Endodermal cell (in vitro differentiated cells): ENCODE measurements at places on chromosomes 1 and 21.

DNA sequence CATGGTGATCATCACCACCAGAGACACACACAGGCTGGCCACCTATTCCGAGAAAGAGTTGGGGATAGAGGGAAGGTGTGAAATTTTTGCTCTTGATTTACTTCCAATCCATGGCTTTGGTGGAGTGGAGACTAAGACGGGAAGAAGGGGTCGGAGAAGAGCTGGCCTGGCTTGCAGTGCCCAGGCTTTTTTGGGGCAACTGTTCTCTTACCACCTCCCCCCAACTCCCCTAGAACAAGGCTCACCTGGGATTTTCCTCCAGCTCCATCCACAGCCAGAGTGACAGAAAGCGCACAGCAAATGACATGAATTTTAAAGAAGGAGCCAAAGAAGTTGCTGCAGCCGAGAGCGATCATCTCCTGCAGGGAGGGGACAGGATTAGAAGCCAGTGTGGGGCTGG is 16.0 kb downstream of the SLC26A9 start:
- DNase-seq, result no peak

GRCh38 chr1:228340686-228341449 is 65.8 kb downstream of the TRIM11 start:
- DNase-seq, result peak; percentile 78

GRCh38 chr1:218633238-218633988 is 288.3 kb downstream of the TGFB2 start:
- DNase-seq, result peak; percentile 70

- DNase-seq, result no peak
Measured at GRCh38 chr1:192516776-192517297, 58.7 kb upstream of the RGS1 start.

DNA sequence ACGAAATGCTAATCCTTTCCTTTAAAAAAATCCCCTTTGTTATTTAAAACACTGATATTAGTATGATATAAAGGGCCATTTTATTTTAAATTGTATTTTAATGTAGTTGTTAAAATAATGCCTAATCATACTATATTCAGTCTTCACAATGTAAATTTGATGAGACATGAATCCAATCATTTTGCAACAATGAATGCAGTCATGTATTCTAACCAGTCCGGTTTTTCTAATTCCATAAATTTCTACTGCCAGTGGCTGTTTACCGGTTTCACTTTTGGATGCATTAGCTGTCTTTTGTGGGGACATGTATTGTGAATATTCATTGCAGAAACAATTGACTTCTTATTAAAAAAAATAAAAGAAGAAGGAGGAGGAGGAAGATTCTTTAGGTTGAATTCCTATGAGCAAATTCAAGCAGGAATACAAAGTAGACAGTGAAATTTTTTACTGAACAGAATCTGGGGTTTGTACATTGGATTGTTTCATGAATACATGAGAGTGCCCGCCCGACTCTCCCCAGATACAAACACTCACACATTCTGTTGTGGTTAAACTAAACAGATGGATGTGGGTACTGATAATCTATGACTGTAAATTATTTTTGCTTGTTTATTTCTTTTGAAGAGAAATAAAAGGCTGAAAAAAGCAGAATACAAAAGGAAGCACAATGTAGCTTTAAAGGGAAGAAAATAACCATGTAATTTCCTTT is 624.8 kb upstream of the PTBP2 start:
- DNase-seq, result no peak

DNA sequence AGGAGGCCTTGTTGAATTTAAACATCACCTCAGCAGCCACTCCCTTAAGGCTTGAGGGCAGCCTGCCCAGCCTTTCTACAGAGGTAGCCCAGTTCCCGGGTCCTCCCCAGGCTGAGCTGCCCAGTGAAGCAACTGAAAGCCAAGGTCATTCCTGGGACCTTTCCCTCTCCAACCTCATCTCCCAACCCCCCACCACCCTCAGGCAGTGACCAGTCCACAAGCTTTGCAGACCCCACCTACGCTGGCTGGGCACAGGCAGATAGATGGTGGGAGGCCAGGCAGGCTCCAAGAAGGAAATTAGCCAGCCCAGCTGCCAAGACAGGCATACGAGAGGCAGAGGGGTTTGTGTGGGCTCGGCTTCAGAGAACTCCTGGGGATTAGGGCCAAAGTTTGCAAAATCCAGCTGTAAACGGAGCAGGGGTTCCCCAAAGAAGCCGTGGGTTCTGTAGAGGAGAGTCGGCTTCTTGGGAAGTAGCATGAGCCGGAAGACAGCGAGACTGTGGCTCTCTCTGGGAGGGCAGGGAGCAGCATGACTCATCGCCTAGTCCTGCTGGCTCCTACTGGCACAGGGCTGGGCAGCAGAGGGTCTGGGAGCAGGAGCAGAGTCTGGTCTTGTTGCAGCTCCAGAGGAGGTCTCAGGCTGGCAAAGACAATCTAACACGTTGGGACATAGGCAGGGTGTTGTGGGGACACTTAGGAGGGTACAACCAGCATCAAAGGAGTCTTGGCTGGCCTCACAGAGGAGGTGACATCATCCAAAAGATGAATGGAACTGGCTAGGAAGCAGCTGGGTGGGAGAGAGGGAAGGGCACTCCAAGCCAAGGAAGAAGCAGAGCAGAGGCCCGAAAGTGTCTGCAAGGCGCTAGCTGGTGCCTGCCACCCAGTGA is 2.8 kb upstream of the ZC3H12A start:
- peak; percentile 91 for DNase-seq

DNA sequence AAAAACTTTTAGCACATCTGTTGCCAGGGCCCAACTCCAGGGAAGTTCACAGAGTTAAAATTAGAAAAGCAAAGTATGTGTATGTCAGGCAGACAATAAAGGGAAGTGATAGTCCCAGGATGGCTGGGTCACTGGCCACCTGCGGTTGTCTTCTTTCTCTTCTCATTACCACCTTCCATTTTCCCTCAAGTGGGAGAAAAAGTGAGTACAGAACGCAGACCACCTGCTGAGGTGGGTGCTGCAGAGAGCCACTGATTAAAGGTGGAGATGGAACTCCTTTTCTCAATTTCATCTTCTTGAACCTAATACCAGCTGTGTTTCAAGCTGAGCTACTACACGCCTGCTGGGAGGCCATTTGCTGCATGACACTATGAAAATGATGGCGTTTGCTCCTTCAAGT is 88.8 kb upstream of the PDE4B start:
- DNase-seq, result peak; percentile 58

GRCh38 chr1:147738129-147738528 is 22.3 kb downstream of the GJA5 start:
- no peak for DNase-seq

GRCh38 chr1:17060306-17060749 is 6.5 kb upstream of the SDHB start:
- no peak for DNase-seq

GRCh38 chr1:39969531-39970270 is 14.8 kb downstream of the MFSD2A start:
- DNase-seq, result no peak

DNA sequence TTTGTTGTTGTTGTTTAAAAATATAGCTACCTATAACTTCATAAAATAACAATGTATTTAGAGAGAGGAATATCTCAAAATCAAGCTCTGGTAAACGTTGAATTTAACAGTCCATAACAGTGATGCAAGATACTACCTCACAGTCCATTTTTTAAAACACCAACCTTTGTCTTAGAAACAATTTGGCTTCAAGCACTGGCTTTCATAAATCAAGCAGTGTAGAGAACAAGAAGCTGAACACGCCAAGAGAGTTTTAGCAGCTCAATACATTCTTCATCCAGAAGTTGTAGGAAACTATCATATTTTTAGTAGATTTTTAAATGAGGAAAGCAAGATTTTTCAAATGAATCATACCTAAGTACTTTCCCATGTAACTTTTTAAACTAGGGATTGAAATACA is 334.3 kb upstream of the ADAMTS5 start:
- DNase-seq, result no peak

DNA sequence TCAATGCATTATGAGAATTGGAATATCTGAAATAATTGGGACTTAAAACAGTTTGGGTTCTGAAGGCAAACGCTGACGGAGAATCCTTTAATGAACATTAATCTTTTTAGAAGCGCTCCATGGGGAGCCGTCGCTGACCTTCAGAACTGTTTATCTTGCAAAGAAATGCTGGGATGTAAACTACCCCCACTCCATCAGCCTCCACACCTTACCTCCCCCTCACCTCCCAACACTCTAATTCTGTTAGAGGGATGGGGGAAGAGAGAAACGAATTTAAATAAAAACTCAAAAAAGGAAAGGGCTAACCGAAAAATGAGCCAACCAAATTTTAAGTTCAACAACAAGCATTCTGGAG is 44.1 kb upstream of the DNAJC6 start:
- peak; percentile 56 for DNase-seq

DNA sequence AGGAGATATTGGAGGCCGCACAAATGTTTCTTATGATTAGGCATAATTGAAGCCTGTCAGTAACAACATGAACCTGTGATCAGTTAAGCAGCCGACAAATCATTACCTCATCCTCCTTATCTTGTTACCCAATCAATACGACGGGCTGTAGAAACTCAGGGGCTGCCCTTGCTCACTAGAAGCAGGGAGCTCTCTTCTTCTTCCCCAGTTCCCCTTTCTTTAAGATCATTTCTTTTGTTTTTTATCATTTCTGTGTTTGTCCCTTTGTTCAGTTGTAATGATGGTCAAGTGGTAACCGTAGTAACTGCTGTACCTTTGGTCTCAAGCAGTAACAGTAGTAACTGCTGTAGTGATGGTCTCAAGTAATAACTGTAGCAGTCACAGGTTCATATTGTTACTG is 13.8 kb upstream of the FCGR2A start:
- DNase-seq, result no peak

DNA sequence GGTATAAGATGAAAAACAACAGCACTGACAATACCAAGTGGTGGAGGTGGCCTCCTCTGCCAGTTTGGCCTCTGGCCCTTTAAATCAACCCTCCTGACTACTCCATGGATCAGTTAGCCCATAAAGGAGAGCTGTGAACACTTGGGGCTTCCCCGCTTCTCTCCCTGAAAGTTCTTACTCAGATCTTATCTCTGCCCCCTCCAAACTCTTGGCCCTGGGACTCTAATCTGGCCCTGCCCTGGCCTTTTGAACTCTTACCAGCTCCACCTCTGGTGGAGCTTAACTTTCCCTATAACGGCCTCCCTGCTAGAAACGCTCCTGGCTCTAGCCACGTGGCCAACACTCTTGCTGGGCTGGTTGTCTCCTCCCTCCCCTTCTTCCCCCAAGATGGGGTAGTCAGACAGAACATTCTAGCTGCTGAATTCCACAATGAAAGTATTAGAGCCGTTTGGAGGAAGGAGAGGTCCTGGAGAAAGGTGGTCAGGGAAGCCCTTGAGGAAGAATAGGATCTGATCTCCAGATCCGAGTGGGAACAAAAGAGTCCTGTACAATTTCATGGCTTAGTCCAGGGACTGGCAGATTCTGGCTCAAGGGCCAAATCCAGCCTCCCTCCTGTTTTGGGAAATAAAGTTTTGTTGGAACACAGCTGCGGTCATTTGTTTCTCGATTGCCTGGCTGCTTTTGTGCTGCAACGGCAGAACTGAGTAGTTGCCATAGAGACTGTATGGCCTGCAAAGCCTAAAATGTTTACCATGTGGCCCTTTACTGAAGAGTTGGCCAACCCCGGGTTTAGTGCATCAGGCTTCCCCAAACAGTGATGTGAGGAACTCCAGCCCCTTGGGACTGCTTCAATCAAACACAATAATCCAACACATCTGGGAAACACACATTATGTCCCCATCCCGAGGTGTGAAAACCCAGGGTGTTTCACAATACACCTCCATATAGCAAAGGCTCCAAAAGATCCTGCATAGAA is 9.5 kb upstream of the PIGR start:
- DNase-seq, result no peak

DNA sequence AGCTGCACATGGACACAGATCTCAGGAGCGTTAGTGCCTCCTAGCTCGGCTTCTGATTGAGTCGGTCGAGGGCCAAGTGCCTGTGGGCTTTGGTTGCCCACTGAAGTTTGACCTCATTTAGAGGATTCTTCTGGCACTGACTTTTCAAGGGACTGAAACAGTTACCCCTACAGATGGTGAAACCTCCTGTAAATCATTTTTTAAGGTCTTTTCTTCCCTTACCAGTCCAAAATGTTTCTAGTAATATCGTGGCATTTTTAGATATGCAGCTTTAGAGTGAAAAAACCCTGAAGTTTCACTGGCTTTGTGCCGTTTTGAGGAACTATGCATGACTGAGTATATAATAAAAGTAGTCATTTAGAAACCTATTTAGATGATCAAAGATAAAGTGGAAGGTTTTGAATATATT is 34.7 kb upstream of the L1TD1 start:
- DNase-seq, result no peak

- DNase-seq, result no peak
Measured at GRCh38 chr1:230684146-230684545, 29.8 kb downstream of the AGT start.

DNA sequence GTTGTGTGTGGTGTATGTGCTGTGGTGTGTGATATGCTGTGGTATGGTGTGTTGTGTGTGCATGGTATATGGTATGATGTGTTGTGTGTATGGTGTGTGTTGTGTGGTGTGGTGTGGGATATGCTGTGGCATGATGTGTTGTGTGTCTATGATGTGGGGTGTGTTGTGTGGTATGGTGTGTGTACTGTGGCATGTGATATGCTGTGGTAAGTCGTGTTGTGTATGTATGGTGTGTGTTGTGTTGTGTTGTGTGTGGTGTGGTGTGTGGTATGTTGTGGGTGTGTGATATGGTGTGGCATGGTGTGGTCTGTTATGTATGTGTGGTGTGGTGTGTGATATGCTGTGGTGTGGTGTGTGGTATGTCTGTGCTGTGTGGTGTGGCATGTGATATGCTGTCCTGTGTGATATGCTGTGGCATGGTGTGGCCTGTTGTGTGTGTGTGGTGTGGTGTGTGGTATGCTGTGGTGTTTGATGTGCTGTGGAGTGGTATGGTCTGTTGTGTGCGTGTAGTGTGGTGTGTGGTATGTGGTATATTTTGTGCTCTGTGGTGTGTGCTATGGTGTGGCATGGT is 318.0 kb downstream of the PTPRU start:
- DNase-seq, result peak; percentile 8

- DNase-seq, result peak; percentile 23
Measured at GRCh38 chr1:157301477-157302198, 163.4 kb upstream of the ETV3 start.

- no peak for DNase-seq
Measured at GRCh38 chr1:167663002-167663772, 33.2 kb downstream of the RCSD1 start.

DNA sequence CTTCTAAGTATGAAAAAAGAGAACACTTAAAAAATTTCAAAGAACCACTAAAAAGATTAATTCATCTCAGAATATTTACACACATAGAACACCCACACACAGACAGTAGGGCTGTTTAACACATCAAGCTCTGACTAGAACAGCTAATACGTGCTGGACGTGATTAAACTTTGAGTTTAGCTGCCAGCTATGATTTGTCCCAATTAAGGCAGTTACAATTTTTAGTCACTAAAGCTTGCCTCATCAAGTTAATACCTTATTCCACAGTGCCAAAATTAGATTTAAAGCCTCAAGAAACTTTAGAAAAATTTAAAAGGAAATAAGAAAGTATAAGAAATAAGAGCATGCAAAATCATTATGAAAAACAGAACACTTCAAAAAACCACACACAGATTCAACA is 18.9 kb downstream of the SLC16A1 start:
- DNase-seq, result no peak

GRCh38 chr1:212053993-212054392 is 18.4 kb downstream of the DTL start:
- no peak for DNase-seq

GRCh38 chr1:228356897-228357680 is 49.5 kb downstream of the TRIM11 start:
- DNase-seq, result no peak

GRCh38 chr21:16159213-16159970 is 429.6 kb downstream of the USP25 start:
- DNase-seq, result no peak

GRCh38 chr1:235013512-235013911 is 115.1 kb downstream of the TOMM20 start:
- no peak for DNase-seq
